Bronchial epithelial cell (primary cell): ENCODE measurements at places on chromosomes 2 and 18. TPM values are rescaled to one million over a fixed set of nuclear protein-coding genes. Genes with fewer than 3 reads are reported as not detected.

GRCh38 chr2:187266147-187266546, 181.9 kb downstream of the CALCRL start:
- no peak for DNase-seq

DNA sequence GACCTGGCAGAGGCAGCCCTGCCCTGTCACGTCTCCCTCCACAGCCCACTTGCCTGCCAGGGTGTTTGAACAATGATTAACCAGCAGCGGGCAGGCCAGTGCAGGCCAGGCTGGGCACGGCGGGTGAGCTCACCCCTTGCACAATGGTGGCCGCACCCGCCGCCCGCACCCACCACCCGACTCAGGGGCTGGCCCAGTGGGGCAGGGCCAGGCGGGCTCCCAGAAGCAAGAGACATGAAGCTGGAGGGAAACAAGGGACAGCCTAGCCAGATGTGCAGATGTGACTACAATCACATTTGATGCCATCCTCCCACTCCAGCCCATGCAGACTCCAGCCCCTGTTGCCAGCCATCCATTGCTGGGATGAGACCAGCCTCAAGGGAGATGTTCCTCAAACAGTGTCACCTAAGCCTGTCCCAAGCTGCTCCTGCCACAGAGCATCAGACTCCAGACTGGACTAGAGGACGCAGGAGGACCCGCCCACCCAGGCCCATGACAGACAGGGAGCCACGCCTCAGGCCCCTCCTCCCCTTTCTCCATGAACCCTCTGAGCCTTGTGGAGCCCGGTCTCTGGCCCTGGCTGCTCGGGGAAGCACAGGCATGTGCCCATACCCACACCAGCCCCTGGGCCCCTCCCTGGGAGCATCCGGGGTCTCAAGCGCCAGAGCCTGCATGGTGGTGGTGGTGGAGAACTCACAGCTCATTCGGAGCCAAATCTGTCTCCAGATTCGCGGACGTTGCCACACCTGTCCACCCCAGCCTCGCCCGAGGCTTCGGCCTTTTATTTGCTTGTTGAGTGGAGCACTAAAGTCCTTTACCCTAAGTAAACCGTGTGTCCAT, 45.0 kb downstream of the SDC1 start:
- peak; percentile 93 for DNase-seq

- DNase-seq: peak; percentile 92
Observed at GRCh38 chr2:215973954-215974699, 39.2 kb downstream of the MREG start.

- no peak for DNase-seq
Observed at GRCh38 chr18:11115276-11115675, 34.1 kb downstream of the PIEZO2 start.

DNA sequence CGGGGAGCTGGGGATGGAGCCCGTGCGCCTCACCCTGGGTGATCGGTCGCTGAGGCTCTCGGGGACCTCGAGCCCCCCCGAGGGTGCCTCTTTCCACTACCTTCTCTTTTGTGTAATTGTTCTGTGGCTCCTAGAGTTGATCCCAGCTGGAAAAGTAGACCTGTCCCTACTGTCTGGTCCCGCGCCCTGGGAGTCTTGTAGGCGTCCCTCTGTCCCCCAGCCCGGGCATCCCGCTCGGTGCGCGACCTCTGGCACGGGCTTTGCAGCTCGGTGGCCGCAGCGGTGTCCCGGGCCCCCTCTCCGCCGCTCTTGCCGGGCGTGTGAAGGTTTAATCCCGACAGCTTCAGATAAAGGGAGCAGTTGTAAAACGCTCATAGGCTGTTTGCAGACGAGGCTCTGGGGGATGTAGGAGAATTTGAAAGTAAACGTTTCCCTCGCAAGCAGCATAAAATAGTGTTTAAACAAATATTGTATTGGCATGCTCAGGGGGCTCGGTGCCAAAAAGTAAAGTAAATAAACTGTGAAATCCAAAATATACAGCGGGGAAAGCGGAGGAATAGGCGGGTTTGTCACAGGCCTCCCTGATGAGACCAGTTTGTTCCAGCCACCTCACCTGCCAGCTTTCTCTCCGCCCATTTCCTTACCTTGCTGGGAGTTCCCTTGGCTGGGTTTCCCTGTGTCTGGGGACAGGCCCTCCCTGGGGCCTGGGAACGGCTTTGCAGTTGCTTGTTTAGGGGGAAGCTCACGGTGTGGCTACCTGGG, 1.9 kb downstream of the GLI2 start:
- DNase-seq: peak; percentile 39

DNA sequence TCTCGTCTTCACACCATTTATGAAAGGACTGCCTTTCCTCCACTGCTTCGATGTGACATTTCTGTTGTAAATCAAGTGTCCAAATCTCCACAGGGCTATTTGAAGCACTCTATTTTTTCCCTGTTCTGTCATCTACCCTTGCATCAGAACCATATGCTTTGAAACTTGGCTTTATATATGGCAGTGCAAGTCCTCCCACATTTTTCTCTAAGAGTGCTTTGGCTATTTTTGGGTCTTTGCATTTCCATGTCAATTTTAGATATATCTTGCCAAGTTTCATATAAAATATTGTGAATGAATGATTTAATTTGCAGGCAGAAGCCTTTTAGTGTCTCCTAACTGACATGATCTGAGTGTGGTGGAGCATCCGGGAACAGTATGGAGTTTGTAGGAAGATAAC, 37.8 kb upstream of the CBLN2 start:
- no peak for DNase-seq

DNA sequence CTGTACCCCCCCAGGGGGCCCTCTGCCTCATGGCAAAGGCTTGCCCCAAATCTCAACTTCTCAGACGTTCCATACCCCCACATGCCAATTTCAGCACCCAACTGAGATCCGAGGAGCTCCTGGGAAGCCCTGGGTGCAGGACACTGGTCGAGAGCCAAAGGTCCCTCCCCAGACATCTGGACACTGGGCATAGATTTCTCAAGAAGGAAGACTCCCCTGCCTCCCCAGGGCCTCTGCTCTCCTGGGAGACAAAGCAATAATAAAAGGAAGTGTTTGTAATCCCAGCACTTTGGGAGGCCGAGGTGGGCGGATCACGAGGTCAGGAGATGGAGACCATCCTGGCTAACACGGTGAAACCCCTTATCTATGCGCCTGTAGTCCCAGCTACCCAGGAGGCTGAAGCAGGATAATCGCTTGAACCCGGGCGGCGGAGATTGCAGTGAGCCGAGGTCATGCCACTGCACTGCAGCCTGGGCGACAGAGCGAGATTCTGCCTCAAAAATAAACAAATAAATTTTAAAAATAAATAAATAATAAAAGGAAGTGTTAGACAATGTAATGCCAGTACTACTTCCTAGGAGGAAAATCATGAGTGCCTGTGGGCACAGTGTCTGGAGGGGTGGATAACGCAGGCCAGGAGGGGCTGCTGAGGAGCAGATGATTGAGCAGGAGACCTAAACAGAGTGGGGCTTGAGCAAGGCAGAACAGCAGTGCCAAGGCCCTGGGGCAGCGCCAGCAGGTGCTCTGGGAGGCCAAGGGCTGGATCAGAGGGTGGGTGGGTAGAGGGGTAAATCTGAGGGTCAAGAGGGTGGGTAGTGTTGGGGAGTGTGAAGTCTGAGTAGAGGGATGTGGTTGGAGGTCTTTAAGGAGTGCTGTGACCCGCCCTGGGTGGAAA, 4.0 kb downstream of the ALPP start:
- DNase-seq: no peak

- peak; percentile 46 for DNase-seq
Observed at GRCh38 chr2:226711606-226712296, 87.9 kb downstream of the IRS1 start.

DNA sequence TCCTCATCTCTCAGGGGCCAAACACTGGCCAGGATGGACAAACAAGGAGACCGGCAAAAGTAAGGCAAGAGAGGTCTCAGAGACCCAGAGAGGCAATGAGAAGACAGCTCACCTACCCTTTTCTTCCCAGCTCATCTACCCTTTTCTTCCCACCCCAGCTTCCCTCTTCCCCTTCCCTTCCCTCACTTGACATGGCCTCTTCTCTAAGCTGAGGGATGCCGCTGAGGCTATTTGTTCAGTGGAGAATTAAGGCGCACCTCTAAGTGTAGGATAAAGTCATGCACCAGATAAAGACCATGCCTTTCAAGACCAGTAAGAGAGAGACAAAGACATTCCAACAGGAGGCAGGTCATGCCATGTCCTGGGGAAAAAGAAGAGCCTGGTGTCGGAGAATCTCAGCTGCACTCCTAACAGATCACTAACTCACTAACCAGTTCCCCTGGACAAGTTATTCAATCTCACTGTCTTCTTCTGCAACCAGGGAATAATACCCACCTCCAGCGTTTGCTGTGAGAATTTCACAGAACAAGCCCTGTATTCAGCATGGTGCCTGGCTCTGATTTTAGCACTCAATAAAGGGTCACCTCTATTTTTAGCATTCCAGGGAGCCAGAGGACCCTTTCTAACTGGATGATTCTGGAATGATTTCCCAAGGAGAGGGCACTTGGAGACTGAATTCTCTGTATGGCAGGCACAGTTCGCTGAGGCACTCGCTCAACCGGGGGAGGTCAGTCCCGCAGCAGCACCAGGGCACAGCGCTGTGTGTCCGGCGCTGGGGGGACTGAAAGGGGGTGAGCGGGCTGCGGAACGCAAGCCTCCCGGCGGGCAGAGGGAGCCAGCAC, 3.0 kb upstream of the FOSL2 start:
- DNase-seq: peak; percentile 24

GRCh38 chr2:219112651-219113338, 47.8 kb downstream of the NHEJ1 start:
- no peak for DNase-seq

The CERKL gene
- total RNA-seq: not detected in 2 replicates

The SPP2 gene
- total RNA-seq: not detected in 2 replicates

The ACVR1C gene
- 0.26 TPM in 2 replicates for total RNA-seq

The DOK6 gene
- total RNA-seq: not detected in 2 replicates

The MC4R gene
- total RNA-seq: under 0.01 TPM in 1 of 2 replicates, not detected in the other

The GPR45 gene
- total RNA-seq: not detected in 2 replicates

The GRP gene
- not detected in 2 replicates for total RNA-seq

The SERPINB11 gene
- 1.6 and 9.5 TPM in 2 replicates for total RNA-seq

The SERPINB10 gene
- total RNA-seq: under 0.01 and 0.79 TPM in 2 replicates

The ALKAL2 gene
- total RNA-seq: not detected in 2 replicates

The RIT2 gene
- total RNA-seq: not detected in 2 replicates
